ENCODE measurements at places on chromosomes 11 and 22.

- no peak for DNase-seq
These were observed 465 bp upstream of the TTC9C start for GRCh38 chr11:62727872-62728170.

- no peak for DNase-seq
These were observed 25.0 kb downstream of the AMPD3 start for GRCh38 chr11:10480026-10480425.

DNA sequence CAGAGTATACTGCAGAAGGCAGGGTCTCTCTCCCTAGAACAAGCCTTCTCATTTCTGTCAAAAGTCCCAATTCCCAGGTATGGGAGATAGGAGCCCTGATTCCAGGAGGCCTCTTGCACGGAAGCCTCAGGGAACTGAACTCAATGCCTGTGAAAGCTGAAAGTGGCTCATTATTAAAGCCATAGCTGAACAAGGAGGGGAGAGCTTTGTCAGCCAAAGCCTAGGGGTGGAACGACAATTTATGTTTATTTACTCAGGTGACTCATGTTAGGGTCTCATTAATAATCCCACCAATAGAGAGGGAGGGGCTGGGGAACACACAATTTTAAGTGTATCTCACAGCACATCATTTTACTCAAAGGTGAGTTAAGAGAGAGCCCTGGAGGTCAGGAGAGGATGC lies 44.9 kb downstream of the DSCAML1 start:
- DNase-seq: no peak

DNA sequence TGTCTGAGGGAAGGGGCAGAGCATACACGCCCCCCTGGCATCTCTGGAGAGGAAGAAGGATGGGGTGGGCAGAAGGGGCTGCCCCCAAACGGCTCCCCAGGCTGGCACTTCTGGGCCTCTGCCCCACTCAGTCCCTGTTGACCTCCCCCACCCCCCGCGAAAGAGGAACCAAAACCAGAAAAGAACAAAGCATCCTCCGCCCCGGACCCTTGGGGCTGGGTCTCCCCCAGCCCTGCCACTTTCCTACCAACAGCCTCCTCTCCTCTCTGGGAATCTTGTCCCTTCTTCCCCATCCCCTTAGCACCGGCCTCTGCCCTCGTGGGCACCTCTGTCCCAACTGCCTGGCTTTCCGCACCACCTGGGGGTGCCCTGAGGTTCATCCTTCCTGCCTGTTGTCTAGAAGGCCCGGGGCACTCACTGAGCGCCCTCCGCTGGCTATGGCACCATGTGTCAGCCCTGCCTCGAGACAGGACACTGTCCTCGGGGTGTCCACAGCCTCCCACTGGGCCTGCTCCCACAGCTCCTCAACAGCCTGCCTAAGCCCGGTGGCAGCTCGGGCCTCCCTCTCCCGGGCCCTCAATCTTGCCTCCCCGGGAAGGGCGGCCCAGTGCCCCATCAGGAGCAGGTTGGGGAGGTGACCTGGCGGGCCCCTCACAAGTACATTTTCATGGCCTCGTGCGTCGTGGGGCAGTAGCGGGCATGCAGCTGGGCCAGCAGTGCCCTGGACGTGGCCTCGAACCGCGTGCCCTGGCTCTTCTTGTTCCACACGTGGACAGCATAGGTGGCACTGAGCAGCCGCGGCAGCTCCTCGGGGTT lies 28.2 kb downstream of the A4GALT start:
- DNase-seq: no peak

DNA sequence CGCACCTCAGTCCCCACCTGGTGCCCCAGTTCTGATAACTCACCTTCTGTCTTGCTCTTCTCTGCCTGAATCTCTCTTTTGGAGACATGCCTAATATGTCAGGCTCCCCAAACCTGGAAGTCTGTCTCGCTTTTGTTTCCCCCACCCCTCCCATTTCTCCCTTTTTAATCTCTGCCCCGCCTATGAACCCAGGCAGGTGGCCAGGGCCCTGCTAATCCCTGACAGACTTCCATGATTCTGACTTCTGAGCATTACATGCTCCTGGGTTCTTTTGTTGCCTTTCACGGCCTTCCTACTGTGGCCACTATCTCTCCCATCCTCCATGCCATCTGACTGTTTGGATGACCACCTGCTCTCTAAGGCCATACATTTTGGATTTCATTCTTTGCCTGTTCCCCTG lies 1120.9 kb upstream of the CCDC90B start:
- DNase-seq: no peak

- no peak for DNase-seq
These were observed 22.2 kb upstream of the CTSD start for GRCh38 chr11:1785749-1786413.

- peak; percentile 7 for DNase-seq
These were observed 74.4 kb downstream of the ARHGAP32 start for GRCh38 chr11:129117595-129118350.

DNA sequence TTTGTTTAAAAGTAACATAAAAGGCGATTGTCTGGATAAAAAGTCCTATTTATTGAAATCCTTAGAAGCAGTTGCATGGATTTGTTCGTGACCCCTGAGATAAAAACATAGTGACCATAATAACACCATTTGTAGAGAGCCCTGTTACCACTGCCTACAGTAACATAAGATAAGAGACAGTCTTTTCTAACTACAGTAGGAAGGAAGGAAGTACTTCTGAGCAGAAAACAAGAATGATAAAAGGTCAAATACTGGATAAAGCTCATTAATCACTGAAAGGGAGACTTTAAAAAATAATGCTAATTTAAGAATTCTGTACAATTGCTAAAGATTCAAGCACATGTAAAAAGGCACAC lies 47.1 kb upstream of the SOX6 start:
- DNase-seq: no peak

DNA sequence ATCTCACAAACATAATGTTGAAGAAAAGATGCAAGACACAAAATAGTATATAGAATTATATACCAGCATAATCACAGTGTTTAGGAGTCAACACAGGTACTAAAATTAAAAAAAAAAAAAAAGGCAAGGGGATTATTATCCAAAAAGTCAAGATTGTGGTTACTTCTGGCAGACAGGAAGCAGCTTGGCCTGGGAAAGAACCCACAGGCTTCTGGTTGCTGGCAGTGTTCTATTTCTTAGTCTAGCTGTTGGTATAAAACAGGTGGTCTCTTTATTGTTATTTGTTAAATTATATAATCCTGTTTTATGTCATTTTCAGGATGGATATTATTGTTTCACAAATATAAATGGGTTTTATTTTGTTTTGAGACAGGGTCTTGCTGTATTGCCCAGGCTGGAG lies 54.0 kb downstream of the C11orf58 start:
- DNase-seq: no peak

- DNase-seq: no peak
These were observed 857.2 kb downstream of the TBC1D22A start for GRCh38 chr22:47619631-47620030.

GRCh38 chr11:72673943-72674828 lies at the start of gene PDE2A:
Gene PDE2A (minus strand): TSS chr11:72674422. CDS start chr11:72674207, 215 bp downstream.
- DNase-seq: no peak

DNA sequence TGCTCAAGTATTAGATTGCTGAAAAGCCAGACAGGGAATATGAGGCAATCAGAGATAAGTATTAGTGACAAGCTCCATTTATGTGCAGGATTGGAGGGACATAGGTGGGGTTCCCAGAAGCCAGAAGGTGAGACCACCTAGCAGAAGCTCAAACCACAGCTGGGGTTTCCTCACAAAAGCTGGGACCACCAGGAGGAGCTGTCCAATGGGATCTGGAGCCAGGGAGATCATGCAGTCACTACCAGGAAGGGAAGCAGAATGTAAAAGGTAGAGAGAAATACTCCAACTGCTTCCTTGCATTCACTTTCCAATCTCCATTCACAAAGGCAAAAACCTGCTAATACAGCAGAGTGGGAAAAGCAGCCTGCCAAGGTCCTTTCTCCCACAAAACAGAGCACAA lies 5.2 kb upstream of the FSHB start:
- DNase-seq: no peak

DNA sequence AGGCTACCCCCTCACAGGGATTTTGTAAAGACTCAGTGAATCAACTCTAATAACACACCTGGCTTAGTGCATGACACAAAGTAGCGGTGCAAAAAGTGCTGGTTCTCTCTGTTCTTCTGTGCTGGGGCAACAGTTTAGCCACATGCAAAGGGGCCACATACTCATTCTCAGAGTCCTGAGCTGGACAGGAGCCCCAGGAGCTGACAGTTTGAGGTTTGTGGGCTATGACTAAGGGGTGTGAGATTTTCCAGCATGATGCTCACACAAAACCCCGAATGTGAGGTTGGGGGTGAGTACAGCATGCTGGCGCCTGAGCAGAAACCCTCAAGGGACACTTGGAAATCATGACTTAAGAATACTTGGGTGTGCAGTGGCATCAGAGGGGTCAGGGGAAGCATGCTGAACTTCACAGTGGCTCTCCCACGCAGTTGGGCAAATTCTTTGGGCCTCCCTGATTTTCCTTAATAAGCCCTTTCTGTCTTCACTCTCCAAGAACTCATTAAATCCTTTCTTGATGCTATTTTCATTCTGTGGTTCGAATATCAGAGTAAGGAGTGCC lies 31.0 kb downstream of the TMPRSS5 start:
- no peak for DNase-seq

GRCh38 chr11:7830740-7831139 lies 34.0 kb upstream of the OR5P2 start:
- DNase-seq: no peak

DNA sequence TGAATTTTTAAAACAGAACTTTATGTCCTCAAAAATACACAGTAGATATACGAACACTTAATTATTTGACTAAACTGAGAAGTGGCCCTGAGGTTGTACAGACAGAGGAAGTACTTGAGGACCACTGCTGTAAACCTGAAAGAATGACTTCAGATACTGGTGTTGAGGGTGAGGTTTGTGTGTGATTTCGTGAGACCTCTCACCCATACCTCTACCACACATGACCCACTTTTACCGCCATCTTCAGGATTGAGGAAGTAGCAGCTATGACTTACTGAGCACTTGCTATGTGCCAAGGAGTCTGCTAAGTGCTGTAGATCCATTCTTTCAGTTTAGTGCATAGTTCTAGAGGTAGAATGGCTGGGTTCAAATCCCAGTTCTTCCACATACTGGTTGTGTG lies 21.9 kb downstream of the MMP13 start:
- no peak for DNase-seq

- no peak for DNase-seq
These were observed 38.6 kb upstream of the ZBED5 start for GRCh38 chr11:10896493-10896892.

DNA sequence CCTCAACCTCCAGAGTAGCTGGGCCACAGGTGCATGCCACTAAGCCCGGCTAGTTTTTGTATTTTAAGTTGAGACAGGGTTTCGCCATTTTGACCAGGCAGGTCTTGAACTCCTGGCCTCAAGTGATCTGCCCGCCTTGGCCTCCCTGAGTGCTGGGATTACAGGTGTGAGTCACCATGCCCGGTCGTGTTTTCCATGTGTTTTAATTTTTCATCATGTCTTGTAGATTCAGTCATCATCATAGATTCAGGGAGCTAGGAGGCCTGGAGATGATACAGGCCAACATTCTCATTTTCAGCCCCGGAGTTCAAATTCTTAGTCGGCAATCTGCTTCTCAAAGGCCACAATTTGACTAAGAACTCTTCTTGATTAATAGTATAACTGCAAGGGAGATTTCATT lies 73.5 kb upstream of the GRAMD1B start:
- no peak for DNase-seq

DNA sequence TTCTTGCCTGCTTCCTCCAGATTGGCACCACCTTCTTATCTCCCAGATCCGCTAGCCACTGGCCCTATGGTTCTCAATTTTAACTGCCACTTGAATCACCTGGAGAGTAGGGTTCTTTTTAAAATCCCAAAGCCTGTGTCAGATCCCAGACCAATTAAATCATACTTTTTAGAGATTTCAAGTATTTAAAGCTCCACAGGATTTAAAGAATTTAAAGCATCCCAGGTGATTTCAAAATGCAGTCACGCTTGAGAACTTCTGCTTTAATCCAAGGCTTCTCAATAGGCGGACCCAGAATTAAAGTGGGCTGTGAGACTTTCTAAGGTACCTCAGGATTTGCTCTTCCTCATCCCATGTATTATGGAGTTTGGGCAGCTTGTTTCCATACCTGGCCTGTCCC lies 400.0 kb downstream of the SOX6 start:
- DNase-seq: no peak

- DNase-seq: no peak
These were observed 44.0 kb downstream of the FDX1 start for GRCh38 chr11:110473706-110474105.

- no peak for DNase-seq
These were observed 1.4 kb upstream of the MFNG start for GRCh38 chr22:37487571-37487970.

- DNase-seq: no peak
These were observed 6.5 kb downstream of the MAPK8IP2 start for GRCh38 chr22:50606946-50607658.

DNA sequence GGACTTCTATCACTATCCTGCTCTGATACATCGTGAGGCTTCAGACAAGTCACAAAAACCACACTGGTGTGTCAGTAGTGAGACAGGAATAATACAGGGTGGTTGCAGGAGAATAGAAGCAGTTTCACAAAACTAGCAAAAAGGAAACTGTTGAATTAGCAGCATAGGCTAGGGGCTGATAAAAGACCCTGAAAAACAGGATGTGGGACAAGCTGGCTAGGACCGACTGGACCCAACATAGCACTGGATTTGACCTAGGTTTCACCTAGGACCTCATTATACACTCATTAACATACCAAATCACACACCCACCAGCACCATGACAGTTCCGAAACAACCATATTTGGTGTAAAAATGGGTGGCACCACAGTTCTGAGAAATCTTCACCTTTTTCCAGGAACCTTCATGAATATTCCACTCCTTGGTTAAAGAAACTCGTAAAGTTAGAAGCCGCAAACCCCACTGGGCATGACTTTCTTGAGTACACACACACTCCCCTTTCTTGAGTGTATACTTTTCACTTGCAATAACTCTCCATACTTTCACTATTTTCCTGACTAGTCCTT lies 76.2 kb downstream of the SLC1A2 start:
- DNase-seq: no peak

DNA sequence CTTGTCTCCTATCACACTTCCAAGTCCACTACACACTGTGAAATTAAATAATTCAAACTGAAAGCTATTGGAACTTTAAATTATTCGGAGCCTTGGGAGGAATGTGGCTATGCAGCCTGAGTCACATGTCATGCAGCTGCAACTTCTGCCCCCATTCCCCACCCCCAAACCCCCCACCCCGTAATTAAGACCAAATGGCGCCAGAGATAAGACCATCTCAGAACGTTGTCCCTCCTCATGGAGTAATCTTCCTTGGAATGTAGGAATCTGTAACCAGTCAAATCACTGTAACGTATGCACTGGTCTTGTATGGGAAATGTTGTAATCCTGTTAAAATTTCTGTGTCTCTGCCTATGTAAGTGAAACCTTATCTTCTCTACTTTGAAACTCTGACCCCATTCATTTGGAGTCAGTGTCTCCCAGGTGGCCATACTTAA lies 37.0 kb downstream of the GAB2 start:
- no peak for DNase-seq

- DNase-seq: no peak
These were observed 1.5 kb downstream of the PRR33 start for GRCh38 chr11:1889941-1890855.

DNA sequence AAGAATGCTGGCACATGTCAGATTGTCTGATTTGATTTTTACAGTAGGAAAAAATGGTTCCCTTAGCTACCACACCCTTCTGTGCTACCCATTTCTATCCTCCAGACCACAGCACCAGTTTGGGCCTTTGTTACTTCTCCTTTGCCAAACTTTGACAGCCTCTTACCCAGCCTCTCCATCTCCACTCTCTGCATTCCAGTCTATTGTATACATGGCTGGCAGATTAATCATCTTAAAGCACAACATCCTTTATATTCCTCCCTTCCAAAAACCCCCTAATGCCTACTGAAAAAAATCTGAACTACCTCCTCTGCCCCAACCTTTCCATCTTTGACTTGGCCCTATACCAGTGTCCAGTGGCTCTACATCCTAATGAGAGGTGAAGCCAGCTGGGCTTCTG lies 10.8 kb upstream of the PANX1 start:
- DNase-seq: no peak
